Foreskin melanocyte (primary cell): ENCODE measurements at places on chromosomes 13 and 19.

- DNase-seq, result no peak
These were observed 22.6 kb downstream of the STARD13 start for GRCh38 chr13:33262997-33263396.

- DNase-seq, result no peak
These were observed 4.1 kb upstream of the TLE6 start for GRCh38 chr19:2973229-2973628.

DNA sequence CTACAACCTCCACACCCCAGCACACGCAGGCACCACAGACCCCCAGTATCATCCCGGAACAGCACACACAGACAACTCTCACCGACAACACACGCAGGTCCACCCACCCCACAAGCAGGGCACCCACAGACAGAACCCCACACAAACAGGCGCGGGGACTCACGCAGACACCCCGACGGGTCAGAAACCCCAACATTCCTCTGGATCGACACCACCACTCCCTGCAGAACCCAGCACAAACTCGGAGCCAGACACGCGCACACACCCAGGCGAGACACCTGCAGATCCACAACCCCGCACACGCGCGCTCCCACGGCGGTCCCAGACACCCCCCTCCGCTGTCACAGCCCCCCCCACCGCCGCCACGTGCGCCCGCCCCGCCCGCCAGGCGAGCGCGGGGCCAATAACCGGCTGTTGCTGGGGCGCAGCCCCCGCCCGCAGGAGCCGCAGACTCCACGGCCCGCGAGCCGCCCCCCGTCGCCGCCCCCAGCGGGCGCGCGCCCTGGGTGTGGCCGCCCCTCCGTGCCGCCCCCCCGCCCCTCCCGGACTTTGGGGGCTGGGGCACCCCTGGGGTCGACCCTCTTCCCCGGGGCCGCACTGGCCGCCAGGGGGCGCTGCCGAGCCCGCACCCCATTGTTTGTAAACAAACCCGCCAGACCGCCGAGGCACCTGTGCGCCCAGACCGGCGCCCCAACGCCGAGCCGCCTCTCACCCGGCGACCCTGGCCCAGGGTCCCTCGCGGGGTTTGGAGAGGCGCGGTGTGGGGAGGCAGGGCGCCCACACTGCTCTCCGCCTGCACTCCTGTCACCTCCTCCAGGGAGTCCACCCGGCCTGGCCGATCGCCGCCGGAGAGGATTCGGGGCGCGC, 712 bp downstream of the BBC3 start:
- no peak for DNase-seq

DNA sequence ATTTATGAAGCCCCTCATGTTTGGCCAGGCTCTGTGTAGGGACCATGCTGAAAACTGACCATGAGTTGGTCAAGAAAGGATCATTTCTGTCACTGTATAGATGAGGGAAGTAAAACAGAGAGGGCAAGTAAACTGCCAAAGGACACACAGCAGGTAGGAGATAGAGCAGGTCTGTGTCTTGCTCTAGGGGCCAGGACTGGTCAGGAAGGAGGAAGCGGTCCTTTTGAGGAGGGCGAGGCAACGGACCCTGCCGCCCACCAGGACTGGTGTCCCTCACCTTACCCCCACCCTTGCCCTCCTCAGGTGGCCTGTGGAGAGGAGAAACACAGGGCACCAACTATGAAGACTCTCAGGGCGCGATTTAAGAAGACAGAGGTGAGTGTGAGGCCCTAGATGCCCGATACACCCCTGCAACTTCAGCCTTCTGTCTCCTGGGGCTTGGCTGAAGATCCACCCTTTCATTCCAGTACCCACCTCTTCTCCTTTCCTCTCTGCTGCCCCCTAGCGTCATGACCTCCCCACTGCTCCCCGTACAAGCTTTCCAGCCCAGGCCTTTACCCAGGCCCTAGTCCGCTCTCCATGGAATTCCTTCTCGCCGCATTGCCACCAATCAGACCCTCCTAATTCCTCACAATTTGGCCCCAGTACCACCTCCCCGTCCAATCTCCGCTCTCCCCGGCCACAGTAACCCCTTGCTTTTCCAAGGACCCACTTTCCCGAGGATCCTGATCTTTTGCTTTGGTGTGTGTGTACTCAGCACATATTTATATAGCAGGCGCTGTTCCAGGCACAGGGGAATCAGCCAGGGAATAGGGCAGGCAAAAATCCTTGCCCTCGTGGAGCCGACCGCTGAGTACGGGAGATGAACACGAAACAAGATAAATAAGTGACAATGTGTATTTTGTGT, 3.9 kb downstream of the ANKRD24 start:
- DNase-seq, result peak; percentile 68

GRCh38 chr19:3479834-3480215, 500 bp downstream of the SMIM24 start:
- no peak for DNase-seq

GRCh38 chr13:23059173-23059572, 121.6 kb upstream of the SGCG start:
- DNase-seq, result no peak

DNA sequence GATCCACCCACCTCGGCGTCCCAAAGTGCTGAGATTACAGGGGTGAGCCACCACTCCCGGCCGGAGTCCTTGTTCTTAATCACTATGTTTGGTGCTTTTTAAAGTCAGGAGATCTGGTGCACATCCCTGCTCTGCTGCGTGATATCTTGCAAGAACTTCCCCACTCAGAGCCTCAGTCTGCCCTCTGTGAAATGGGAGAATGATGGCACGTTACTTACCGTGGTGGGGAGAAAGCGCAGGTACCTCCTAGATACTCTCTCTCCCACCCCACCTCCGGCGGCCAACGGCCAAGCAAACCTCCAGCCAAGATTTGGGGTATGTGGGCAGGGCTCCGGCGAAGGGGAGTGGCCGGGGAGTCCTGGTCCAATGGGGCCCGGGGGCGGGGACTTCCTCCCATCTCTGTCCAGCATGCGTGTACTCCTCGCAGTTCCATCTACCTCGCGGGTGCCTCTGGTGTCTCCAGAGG, at the start of gene RYR1:
Gene RYR1 (plus strand): TSS at position 424 of the 466 bp plus-strand sequence. CDS start 139 bp downstream, outside the sequence.
- no peak for DNase-seq

DNA sequence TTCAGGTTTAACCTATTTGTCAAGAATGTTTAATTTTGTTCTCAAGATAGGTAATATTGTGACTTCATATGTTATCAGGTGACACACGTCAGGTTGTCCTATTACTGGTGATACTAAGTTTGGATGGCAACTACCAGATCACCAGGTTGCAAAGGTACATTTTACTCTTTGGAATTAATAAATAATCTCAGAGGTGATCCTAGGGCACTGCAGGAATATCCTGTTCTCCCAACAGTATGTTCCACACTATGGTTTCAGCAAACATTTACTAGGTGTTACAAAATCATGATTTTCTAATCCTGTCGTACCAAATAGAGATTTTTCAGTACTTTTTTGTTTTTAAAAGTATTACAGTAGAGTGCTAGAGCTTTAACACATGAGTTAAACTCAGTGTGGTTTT, 29.3 kb upstream of the MYCBP2 start:
- DNase-seq, result no peak

DNA sequence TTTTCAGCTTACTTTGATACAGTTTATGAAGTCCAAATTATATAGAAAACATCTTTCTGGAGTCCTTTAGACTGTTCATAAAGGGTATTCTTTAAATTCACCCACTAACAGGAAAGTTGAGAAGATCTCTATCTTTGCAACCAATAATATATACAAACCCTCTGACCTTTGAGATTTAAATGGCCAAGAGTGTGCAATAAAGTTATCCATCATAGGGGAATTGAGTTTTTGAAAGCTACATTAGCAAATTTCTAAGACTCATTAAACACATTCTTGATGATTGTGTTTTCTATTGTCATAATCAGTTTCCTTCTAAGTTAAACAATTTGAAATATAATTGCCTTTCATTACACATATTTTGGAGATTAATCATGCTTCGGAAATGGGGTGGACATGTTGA, 15.9 kb downstream of the FLT1 start:
- no peak for DNase-seq

GRCh38 chr19:38729653-38730469, 14.4 kb downstream of the CAPN12 start:
- DNase-seq, result no peak

- peak; percentile 22 for DNase-seq
These were observed 1265.5 kb downstream of the PCDH9 start for GRCh38 chr13:65964672-65965071.

- no peak for DNase-seq
These were observed 39.6 kb downstream of the C1QTNF9 start for GRCh38 chr13:24348797-24349515.

- DNase-seq, result no peak
These were observed 2.8 kb downstream of the THAP8 start for GRCh38 chr19:36051236-36051635.

DNA sequence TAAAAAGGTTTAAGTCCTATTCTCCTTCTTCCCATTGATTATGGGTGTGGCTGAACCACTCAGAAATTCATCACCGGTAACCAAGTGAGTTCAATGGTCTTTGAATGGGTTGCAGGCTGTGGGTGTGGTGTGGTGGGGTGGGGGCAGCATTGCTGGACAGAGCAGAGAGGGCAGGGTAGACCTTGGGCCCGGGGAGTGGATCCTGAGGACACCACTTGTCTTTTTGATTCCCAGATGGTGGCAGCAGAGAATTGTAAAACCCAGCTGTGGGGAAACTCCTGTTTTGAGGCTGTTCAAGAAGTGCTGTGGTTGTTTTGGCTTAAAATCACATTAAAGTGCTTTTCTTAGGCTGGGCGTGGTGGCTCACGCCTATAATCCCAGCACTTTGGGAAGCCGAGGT, 45.8 kb upstream of the RGCC start:
- DNase-seq, result peak; percentile 49

DNA sequence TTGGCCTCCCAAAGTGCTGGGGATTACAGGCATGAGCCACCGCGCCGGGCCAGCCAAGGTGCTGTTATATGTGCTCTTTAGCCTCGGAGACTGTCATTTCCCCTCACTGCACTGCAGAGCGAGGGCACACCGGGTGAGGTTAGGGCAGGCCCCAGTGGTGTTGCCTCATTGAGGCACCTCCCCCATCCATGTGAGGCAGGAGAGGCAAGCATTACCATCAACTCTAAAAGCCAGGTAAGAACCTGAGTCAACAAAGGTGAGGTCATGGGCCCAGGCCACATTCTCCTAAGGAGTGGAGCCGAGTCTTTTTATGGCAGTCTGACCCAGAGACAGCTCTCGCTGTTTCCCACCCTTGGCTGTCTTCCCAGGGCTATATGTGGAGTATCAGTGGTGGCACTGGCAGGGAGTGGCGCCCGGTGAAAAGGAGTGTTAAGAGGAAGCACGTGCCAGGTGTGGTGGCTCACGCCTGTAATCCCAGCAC, 10.9 kb downstream of the B3GNT8 start:
- no peak for DNase-seq

DNA sequence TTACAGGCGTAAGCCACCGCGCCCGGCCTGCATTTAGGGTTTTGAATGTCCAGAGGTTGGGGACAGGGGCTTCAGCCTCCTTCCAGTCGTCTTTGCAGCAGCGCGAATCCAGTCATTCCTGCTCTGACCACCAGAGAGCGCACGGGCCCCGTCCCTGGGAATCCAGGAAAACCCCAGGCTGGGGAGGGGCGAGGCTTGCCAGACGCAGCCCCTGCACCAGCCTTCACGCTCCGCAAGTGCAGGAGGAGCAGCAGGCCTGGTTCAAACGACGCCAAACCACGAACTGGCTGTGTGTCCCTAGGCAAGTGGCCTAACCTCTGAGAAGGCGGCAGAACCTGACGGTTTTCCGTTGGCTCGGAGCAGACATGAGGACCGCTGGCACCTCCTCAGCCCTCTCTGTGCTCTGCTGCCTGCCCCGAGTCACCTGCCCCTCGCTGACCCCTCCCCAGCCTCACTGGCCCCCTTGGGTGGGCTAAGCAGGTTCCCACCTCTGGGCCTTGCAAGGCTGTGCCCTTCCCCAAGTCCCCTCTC, 2.0 kb upstream of the RNF126 start:
- DNase-seq, result peak; percentile 64

DNA sequence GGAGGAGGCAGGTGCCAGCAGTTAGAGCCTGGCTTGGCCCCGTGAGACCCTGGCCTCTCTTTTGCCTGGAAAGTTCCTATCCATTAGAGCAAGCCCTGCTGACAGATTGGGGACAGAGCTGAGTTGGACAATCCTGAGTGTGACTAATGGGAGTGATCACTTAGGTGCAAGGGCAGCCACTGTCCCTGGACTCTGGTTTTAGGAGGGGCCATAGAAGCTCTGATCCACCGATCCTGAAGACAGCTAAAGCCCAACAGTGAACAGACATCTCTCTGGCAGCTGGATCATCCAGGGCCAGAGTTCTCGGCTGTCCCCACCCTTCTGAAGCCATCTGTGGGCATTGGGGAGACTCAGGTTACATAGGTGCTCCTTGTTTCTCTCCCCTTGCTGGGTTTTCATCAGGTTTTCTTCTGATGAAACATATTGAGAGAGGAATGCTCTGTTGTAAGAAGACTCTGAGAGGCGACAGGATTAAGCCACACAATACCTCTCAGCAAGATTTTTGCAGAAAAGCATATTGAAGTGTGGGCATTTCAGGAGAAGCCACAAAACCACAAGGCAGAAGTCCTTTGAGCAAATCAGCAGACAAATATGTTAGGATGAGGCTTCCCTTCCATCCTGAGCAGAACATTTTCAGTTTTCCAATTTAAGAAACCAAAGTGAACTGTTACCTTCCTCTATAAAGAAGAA, 288.0 kb upstream of the MAB21L1 start:
- no peak for DNase-seq

- DNase-seq, result peak; percentile 77
These were observed 33.6 kb upstream of the EPHX3 start for GRCh38 chr19:15265850-15266248.

GRCh38 chr19:2051773-2052704, 995 bp upstream of the MKNK2 start:
- no peak for DNase-seq

- no peak for DNase-seq
These were observed 14.6 kb downstream of the ZNF254 start for GRCh38 chr19:24101459-24102115.

- no peak for DNase-seq
These were observed 381.4 kb downstream of the SLITRK6 start for GRCh38 chr13:85417807-85418206.

DNA sequence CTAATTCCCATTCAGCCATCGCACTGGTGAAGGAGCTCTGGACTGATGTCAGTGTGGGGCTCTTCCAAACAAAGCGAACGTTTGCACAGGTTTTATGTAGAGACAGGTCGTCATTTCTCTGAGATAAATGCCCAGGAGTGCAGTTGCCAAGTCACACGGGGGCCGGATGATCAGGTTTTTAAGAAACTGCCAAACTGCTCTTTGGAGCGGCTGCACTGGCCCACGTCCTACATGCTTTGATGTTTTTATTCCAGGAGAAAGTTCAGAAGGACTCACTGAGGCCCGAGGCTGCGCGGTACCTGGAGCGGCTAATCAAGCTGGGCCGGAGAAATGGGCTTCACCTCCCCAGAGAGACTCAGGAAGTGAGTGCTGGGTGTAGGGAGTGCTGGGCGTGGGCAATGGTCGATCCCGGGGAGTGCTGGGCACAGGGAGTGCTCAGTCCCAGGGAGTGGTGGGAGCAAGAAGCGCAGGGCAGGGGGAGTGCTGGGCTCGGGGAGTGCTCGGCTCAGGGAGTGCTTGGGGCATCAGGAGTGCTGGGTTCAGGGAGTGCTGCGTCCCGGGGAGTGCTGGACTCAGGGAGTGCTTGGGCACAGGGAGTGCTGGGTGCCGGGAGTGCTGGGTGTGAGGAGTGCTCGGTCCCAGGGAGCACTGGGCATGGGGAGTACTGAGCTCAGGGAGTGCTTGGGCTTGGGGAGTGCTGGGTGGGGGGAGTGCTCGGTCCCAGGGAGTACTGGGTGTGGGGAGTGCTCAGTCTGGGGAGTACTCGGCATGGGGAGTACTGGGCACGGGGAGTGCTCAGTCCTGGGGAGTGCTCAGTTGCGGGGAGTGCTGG, 10.7 kb downstream of the THOP1 start:
- no peak for DNase-seq
